Cortex of kidney (tissue), 1 donor: ENCODE measurements at places on chromosomes 7 and 10.

GRCh38 chr10:79947083-79947415 is 1.9 kb downstream of the SFTPD start:
- DNase-seq, result no peak

GRCh38 chr7:124351950-124352349 is 319.1 kb upstream of the TMEM229A start:
- DNase-seq, result no peak

DNA sequence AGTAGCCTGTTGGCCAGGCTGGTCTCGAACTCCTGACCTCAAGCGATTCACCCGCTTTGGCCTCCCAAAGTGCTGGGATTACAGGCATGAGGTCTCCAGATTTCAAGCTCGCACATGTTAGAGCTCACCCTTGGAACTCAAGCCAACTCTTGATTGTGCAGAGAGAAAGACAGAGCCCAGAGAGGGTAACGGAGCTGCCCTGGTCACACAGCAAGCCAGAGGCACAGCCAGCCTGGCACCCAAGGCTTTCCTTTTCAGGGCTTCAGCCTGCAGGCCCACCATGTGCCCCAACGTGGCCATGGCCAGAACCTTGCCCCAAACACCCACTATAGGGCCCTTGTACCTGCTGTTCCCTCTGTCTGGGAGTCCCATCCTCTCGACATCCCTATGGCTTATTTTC is 49.1 kb upstream of the CUX1 start:
- no peak for DNase-seq

DNA sequence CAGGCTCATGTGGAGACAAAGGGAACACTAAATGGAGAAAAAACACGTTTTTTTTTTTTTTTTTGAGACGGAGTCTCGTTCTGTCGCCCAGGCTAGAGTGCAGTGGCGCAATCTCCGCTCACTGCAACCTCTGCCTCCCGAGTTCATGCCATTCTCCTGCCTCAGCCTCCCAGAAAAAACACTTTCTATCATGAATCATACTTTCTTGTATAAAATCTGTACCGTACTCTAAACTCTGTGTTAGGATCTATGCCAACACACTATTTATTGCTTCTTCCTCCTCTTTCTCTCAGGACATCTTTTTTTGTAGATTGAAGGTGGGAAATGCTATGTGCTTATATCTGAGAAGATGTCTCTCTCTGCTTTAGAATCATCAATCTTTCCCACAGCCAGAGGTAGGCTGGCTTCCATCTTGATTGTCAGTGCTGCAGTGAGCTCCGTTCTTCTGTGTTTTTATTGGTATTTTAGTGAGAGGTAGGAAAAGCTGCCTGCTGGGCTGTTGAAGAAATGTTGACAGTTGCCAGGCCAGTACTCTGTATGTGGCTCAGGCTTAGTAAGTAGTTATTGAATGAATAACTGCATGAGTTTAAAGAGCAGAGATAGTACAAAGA is 101.1 kb downstream of the GPR85 start:
- no peak for DNase-seq

GRCh38 chr7:67423065-67423464 is 426.4 kb downstream of the TYW1 start:
- no peak for DNase-seq

DNA sequence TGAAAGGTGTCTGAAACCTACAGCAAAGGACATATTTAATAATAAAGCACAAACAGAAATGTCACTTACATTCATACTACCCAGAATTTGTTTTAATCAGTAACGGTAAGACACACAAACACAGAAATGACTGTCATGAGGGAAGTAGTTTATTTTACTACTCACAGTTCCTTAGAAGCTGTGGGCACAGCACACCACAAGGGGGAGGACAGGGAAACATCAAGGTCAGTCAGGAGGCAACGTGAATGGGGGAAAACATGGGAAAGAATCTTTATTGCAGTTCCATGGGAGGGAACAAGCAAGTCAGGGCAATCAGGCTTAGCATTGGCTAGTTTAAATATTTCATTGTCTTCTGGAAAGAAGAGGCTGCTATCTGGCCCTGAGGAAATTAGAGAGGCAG is 123.8 kb upstream of the PDSS1 start:
- DNase-seq, result no peak

DNA sequence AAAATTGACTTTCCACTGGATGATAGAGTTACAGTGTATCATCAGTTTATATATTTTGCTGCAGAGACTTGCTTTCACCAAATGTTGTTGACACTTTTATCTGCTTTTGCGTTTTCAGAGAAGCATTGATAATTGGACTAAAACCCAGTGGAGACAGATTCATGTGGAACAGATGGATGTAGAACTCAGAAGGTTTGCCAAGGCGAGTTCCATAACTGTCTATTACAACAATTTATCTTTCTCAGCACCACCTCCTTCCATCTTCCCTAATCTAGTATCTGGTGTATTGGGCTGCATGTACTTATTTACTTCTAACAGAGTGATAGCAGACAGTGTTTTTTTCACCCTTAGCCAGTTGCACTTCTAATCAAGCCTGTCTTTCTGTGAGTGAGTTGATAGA is 73.3 kb downstream of the DNAH11 start:
- DNase-seq, result no peak

DNA sequence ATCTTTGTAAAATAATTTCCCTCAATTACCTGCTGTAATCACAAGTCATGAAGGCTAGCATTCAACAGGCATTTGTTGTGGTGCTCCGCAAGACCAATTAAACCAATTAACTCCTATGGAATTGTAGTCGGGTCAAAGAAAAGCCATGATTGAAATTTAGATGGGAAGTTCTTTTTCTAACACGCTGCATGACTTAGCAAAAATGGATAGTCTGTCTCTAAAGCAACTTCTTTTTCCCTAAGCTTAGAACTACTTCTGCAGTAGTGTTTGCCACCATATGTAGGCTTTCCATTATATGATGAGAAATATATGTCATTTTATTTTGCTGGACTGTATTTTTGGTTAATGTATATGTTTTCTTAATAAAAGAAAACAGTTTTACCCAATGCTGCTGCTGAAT is 119.1 kb downstream of the TSPAN12 start:
- DNase-seq, result no peak

DNA sequence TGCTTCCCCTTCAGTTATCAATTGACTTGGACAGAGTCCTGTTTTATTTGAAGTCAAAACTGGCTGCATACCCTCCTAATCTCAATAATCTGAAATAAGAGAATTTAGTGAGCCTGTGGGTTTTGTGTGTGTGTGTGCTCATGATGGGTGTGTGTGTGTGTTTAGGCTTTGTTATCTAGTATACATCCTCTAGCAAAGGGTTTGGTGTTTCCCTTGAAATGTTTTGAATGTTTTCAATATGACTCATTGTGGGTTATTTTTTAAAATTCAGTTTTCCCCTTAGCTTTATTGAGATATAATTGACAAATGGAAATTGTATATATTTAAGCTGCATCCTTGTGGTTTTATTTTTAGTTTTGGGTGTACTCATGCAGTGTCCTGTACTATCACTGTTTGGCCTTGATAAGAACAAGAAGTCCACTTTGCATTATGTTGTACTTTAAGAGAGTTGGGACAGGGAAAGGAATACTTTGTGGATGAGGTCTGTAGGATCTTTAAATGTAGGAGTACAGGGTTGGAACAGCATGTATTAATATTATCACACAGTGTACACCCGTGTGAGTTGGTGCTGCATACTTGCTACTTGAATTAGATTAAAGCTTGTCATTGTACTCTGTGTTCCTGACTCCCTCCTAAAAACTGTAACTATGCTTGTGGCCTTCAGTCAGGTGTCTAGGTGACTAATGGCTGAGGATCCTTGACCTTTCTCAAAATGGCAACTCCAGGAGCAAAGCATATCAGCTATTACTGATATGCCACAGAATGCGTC is 58.3 kb downstream of the VCL start:
- DNase-seq, result no peak

DNA sequence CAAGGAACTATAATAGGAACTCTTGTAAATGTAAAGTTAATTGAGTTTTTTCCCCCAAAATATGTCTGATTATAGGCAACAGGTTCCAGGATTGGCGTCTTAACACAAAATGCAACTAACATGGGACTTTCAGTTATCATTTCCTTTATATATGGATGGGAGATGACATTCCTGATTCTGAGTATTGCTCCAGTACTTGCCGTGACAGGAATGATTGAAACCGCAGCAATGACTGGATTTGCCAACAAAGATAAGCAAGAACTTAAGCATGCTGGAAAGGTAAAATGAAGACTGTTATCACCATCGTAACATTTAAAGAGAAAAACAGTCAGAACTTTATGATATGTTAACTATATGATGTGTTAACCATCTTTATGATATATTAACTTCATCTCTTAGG is 63.7 kb downstream of the SP8 start:
- DNase-seq, result no peak

DNA sequence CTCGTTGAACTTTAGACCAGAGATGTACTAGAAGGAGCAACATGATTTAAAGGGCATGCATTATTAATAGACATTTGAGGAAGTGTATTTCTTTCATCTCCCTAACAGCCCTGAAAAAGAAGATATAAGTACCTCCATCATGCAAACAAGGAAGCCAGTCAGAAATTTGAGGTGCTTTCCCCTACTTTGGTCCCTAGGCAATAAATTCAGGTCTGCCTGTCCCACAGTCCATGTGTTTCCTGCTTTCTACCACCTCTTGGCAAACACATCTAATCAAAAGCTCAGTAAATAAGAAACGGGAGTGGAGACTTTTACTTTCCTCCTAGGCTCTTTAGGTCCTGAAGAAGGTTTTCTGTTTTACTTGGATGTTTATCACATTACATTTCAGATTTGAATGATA is 5.2 kb upstream of the SEMA3C start:
- no peak for DNase-seq

- no peak for DNase-seq
Observed at GRCh38 chr10:75209086-75209920, 1.3 kb upstream of the VDAC2 start.

- DNase-seq, result no peak
Observed at GRCh38 chr10:80141696-80142460, 9.3 kb downstream of the PLAC9 start.
